ENCODE measurements at places on chromosomes 16 and 17. TPM values are rescaled to one million over a fixed set of nuclear protein-coding genes. Genes with fewer than 3 reads are reported as not detected.

Gene ATAD5
- polyA plus RNA-seq: 1.0 TPM

Gene CCL4L2
- polyA plus RNA-seq: not detected

Gene KIF22
- polyA plus RNA-seq: 19.1 TPM

Gene STAC2
- polyA plus RNA-seq: 1.2 TPM

Gene MSLN
- not detected for polyA plus RNA-seq

Gene PRAC2
- not detected for polyA plus RNA-seq

Gene ITGAD
- polyA plus RNA-seq: not detected

Gene PTGES3L
- not detected for polyA plus RNA-seq

Gene NLRC3
- 0.73 TPM for polyA plus RNA-seq

Gene FOXF1
- polyA plus RNA-seq: not detected
